Stimulated activated CD4-positive, alpha-beta T cell treated with anti-CD3 and anti-CD28 coated beads, Interleukin-12 subunit alpha, Interleukin-12 subunit beta, amount 100 ng/mL, for 24 hours (primary cell): ENCODE measurements at places on chromosomes 12 and 14.

- no peak for DNase-seq
Measured at GRCh38 chr12:71312768-71313403, 126.7 kb upstream of the LGR5 start.

DNA sequence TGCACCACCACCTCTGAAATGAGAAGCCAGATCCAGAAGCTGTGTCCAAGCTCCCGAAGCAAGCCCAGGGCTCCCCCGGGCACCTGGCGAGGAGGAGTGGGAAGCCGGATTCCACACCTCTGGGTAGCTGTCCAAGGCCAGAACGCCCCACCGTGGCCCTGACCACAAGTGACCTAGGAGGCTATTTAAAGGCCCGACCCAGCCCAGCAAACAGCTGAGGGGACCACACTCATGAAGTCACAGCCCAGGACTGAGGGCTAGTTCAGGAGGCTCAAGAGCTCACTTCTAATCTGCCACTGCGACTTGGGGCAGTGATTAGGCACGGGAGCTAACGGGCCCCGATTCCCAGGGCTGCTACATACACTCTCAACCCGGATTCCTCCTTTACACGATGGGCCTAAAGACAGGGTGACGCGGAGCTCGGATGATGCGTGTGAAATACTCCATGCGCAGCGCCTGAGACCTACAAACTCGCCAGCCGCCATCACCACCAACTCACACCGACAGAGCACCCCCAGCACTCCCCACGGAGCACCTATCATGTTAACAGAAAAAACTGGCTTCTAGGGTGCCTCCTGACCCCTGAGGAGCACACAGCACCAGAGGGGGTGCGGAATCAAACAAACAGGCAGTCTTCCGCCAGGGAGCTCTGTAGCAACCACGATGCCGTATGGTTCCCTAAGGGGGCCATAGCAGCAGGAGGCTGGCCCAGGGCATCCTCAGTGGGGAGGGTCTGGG, 84.0 kb upstream of the GPR68 start:
- DNase-seq = no peak

GRCh38 chr14:69475194-69475818, 9.2 kb upstream of the PLEKHD1 start:
- DNase-seq = no peak

- DNase-seq = no peak
Measured at GRCh38 chr12:58592475-58593207, 327.7 kb downstream of the LRIG3 start.

DNA sequence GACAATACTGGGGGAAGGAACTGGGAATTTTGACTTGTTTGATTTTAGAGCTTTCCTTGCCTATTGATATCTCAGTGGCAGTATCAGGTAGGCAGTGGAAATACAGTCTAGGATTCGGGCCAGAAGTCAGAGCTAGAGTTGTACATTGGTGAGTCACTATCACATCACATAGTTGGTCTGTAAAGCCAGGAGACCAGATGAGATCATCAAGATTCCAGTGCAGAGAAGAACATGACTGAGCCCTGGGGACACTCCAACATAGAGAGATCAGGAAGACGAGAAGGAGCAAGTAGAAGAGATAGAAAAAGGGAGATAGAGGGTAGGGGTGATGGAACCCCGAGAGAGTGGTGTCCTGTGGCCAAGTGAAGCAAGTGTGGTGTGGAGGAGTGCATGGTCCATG, 46.6 kb upstream of the NR1H4 start:
- no peak for DNase-seq

DNA sequence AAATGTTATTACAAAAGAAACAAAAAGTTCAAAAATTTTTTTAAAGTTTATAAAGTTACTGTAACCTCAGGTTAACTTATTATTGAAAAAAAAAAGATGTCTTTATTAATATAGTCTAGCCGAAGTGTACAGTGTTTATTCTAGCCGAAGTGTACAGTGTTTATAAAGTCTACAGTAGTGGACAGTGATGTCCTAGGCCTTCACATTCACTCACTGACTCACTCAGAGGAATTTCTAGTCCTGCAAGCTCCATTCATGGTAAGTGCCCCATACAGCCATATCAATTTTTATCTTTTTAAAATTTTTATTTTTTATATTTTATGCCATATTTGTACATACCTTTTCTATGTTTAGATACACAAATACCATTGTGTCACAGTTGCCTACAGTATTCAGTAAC, 10.4 kb downstream of the ATG2B start:
- no peak for DNase-seq

- no peak for DNase-seq
Measured at GRCh38 chr12:116257826-116258225, 19.7 kb downstream of the MED13L start.

DNA sequence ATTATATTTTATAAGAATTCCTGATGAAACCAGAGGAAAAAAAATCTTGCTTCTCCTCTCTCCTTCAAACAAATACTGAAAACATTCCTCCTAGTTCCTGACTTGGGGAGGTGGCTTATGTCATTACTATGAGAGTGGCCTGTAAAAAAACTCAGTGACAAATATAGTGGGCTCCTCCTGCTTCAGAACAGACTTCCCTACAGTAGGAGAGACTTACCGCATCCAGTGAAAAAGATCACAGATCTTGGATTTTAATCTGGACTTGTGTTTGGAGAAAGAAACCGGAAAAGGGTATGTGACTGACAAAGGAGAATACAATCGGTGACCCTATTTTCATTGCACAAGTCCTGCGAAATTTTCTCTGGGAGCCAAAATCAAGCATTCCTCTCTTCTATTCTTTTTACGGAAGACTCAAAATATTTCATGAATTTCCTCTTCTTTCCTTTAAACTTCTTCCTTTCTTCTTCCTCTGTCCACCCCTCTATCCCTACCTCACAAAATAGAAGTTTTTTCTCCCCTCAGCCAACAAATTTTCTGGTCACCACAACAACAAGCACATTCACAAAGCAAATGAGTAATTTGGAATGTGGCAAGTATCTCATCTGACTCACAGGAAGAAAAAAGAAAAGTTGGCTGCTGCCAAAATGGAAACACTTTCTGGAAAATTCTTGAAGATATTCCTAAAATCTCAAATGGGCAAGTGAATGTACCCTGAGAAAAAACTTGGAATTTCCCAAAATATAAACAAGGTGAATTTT, 185.1 kb upstream of the CDKN3 start:
- no peak for DNase-seq

- no peak for DNase-seq
Measured at GRCh38 chr12:69512820-69513219, 42.6 kb downstream of the FRS2 start.

- DNase-seq = no peak
Measured at GRCh38 chr14:55102141-55102621, 26.9 kb upstream of the LGALS3 start.

GRCh38 chr14:68888025-68888850, 90.9 kb downstream of the ACTN1 start:
- no peak for DNase-seq

DNA sequence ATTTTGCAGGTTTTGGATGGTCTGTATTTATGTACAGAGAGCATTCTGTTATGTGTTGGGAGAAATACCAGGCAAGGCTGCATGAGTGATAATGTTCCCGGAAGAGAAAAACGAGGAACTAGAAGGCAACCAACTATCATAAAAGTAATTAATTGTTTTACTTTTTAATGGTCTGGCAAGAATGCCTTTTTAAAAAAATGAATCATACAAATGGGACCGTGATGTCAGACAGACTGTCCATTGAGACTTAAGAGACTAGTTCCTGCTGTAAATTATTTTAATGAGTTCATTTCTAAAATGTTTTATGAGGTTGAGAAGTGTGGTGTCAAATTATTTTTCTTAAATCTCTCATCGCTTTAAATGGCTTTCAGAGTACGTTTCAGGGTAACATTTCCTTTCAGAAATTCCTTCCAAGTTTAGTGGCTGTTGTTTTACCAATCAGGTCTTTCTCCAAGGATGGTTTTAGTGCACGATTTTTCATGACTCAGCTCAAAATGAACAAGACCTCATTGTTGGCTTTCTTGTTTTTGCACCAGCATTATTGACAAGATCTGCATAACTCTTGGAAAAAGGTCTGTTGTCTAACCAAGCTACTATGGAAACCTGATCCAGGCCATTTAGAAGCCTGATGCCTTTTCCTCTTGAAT, 86.1 kb upstream of the ARHGAP5 start:
- DNase-seq = no peak
